ENCODE measurements at places on chromosomes 3 and 15.

DNA sequence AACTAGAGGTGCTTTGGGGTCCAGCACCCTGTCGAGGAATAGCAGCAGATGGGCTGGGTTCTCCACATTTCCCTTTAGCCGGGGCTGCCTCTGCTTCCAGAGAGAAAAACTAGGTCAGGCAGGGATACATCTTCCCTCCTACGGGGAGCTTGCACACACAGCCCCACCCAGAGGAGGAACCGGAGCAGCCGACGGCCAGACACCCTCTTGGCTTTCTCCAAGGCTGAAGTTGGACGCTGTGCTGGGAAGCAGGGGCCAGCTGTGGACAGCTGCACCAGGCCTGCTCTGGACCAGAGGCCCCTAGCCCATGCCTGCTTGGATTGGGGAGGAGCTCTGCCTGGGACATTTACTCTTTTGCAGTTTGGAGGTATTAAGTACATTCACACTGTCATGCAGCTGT lies 44.7 kb upstream of the NR2C2 start:
- DNase-seq = no peak

DNA sequence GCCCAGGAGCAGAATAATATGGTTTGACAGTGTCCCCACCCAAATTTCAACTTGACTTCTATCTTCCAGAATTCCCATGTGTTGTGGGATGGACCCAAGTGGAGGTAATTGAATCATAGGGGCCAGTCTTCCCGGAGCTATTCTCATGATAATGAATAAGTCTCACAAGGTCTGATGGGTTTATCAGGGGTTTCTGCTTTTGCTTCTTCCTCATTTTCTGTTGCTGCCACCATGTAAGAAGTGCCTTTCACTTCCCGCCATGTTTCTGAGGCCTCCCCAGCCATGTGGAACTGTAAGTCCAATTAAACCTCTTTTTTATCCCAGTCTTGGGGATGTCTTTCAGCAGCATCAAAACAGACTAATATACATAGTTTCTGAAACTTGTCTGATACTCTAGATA lies 28.4 kb upstream of the ATP2C1 start:
- DNase-seq = no peak

- DNase-seq = no peak
These were observed 4.5 kb upstream of the C3orf70 start for GRCh38 chr3:185157347-185157746.

GRCh38 chr3:182516597-182517336 lies 276.5 kb upstream of the ATP11B start:
- no peak for DNase-seq

- no peak for DNase-seq
These were observed 133.5 kb upstream of the ONECUT1 start for GRCh38 chr15:52923626-52924025.

DNA sequence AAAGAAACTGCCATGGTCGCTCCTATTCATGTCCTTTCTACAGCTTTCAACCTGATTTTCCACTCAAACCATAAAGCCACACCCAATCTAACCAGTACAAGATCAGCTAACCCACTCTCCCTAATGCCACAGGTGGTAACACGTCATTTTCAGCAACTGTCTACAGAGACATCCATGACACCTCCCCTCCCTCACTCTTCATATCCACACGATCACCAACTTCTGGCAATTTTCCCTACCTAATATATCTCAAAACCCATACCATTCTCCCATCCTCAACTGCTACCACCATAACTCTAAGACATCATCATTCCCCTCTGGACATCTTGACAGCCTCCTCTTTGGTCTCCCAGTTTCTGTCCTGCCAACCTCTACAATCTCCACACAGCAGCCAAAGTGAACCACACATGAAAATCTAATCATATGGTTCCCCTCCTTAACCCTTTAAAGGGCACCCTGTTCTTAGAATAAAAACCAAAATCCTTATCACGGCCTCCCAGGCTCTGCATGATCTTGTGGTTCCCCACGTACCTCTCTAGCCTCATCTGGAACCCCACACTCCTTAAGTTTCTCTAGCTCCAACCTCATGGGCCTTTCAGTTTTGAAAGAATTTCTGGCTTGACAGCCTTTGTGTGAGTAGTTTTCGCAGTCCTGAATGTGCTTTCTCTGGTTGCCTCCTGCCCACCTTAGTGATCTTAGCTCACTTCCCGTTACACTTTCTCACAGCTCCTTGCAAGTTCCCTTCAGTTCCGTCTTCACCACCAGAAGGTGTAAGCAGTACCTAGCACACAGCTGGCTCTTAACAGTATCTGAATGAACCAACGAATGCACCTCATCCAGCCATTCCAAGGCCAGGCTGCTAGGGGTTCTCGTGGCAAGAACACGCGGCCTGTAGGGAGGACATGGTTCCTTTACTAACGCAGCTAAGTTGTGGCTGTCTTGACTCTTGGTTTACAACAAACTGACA lies 33.4 kb downstream of the SPINK8 start:
- peak; percentile 16 for DNase-seq

DNA sequence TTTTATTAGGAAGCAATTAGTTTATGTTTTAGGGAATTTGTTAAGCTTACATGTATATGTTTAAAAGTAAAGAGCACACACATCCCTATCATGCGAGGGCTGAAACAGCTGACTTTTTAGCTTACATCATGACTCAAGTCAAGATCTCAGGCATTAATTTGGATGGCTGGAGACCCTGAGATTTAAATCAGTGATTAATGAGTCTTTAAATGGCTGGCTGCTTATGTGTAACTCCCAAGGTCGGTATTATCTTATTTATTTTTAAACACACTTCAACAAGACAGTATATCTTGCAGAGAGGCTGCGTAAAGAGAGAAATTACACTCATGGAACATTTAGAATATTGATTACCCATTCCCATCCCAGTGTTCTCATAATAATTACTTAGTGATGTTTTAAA lies 169.4 kb downstream of the KBTBD8 start:
- DNase-seq = no peak

DNA sequence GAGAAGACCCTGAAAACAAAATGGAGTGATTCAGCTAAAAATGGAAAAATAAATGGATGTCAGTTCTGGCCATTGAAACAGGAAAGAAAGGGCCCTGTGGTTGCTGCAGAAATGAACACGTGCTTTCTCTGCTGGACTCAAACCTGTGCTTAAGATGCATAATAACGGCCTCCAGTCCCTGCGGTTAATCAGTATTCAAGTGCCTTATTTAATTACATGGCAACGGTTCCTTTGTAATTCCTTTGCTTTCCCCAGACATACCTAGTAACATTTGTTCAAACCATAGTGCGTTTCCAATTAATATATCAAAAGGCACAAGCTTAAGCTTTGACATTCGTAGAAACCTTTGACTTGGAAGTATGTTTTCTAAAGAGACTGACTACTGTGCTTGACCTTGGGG lies 428.3 kb downstream of the GABRG3 start:
- DNase-seq = no peak

GRCh38 chr3:24202071-24202470 lies 257.0 kb downstream of the NR1D2 start:
- no peak for DNase-seq

DNA sequence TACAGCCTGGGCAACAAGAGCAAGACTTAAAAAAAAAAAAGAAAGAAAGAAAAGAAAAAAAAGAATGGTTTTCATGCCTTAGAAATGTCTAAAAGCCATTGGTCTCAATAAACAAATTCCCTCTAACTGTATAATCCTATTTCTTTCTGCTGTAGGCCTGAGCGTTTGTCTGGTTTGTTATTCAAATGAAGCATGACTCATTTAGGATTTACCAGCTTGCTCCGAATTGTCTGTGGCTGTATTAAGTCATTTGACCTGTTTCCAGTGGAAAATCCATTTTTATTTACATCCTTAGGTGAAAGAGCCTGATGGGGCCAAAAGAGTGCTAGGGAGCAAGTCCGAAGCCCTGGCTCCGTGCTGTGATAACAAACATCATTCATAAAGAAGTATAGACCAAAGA lies 73.8 kb downstream of the BDH1 start:
- no peak for DNase-seq
